Mesothelial cell of epicardium (in vitro differentiated cells): ENCODE measurements at places on chromosomes 16 and 17. TPM values are rescaled to one million over a fixed set of nuclear protein-coding genes. Genes with fewer than 3 reads are reported as not detected.

The SDR42E2 gene
- 0.09 TPM in 2 of 3 replicates, not detected in the other for total RNA-seq

The CD2BP2 gene
- total RNA-seq: 63.7 to 63.9 TPM (median 63.9 TPM) in 3 replicates

- no peaks in the 10 kb centered on the region for H3K36me3 ChIP-seq
- peaks cover 30% of the 10 kb centered on the region for H3K27me3 ChIP-seq
- no peak overlapping the region for H3K4me3 ChIP-seq
- no peak overlapping the region for H3K27ac ChIP-seq
Observed at GRCh38 chr16:88936008-88936555, 40.9 kb downstream of the CBFA2T3 start.

GRCh38 chr16:4811773-4812172, 9.3 kb upstream of the ROGDI start:
- DNase-seq: no peak
- H3K27ac ChIP-seq: no peak overlapping the region
- H3K36me3 ChIP-seq: peaks cover 34% of the 10 kb centered on the region
- H3K4me3 ChIP-seq: no peak overlapping the region

DNA sequence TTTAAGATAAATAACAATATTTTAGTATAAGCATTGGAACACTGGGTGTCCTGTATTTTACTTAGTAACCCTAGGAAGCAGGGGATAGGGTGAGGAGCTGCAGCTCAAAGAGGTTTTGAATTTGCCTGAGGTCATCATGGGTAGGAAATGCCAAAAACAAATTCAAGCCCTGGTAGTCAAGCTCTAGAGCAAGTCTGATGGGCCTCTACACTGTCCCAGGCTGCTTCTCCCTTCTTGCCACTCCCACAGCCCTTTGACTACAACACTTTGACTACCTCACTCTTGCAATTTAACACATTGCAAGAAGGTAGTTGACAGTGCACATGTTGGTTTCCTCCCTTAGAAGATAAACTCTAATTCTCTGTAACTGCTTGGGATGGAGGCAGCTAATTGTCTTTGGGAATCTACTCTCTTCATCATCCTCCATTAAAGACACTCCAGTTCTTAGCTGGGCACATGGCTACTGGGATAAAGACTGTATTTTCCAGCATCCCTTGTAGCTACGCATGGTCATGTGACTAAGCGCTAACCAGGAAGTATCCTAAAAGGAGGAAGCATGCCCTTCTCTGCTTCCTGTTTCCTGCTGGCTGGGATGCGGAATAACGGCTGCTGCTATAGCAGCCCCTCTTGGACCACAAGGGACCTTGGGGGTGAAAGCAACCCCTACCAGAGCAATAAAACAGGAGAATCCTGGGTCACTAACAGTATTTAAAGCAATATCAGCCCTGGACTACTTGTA, 30.7 kb upstream of the SSTR2 start:
- no peak overlapping the region for H3K4me3 ChIP-seq
- H3K36me3 ChIP-seq: no peaks in the 10 kb centered on the region
- H3K4me1 ChIP-seq: no peaks in the 10 kb centered on the region
- DNase-seq: no peak

- peaks cover 8% of the 10 kb centered on the region for H3K36me3 ChIP-seq
- H3K27ac ChIP-seq: peak overlapping the region; percentile 97
- H3K4me1 ChIP-seq: peaks cover 33% of the 10 kb centered on the region
- H3K27me3 ChIP-seq: no peaks in the 10 kb centered on the region
- peak overlapping the region; percentile 31 for H3K4me3 ChIP-seq
- peak; percentile 30 for DNase-seq
Observed at GRCh38 chr17:82545071-82545462, 25.5 kb downstream of the FOXK2 start.
